Activated T-cell treated with anti-CD3 and anti-CD28 coated beads for 4 hours (primary cell): ENCODE measurements at places on chromosomes 5 and 9.

GRCh38 chr5:171648279-171649074 is 137.1 kb upstream of the SMIM23 start:
- no peak for DNase-seq

GRCh38 chr9:112621018-112621655 is 96.8 kb downstream of the INIP start:
- no peak for DNase-seq

- no peak for DNase-seq
Measured at GRCh38 chr5:174045470-174046025, at the start of gene NSG2. Gene NSG2, plus strand, starts transcription at chr5:174045706. Its CDS starts 1,050 bp downstream, at chr5:174046756.

GRCh38 chr5:67999391-67999790 is 216.2 kb upstream of the PIK3R1 start:
- no peak for DNase-seq

GRCh38 chr5:159005062-159005461 is 94.7 kb downstream of the EBF1 start:
- DNase-seq: no peak

GRCh38 chr9:109767814-109768213 is 12.2 kb upstream of the PALM2AKAP2 start:
- DNase-seq: no peak
